Stimulated activated CD8-positive, alpha-beta memory T cell treated with anti-CD3 and anti-CD28 coated beads, Interleukin-4, amount 100 ng/mL, for 1 hour (primary cell): ENCODE measurements at places on chromosomes 7 and 10.

- no peak for DNase-seq
These were observed 362.9 kb upstream of the NFE2L3 start for GRCh38 chr7:25788961-25789620.

- no peak for DNase-seq
These were observed 1.7 kb upstream of the CXCL12 start for GRCh38 chr10:44386546-44387052.

DNA sequence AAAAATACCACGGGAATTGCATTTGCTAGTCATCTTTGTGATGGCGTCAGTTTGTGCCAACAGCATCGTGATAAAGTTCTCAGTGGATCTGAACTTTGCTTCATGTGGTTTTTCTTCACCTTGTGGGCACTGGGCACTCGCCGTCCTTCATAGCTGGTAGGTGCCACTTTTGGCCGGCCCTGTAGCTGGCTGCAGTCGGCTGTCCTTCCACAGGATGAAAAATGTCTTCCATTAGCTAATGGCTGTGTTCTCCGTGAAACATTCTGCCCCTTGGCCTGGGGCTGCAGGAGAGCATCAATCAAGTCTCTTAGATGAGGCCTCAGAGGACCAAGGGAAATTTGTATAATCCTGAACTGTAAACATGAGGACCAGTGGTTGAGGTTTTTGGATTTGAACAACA is 145.3 kb downstream of the DYNC1I1 start:
- no peak for DNase-seq

GRCh38 chr7:29490094-29490607 is 73.5 kb upstream of the PRR15 start:
- DNase-seq, result no peak

GRCh38 chr7:134742688-134743350 is 36.6 kb upstream of the CALD1 start:
- DNase-seq, result no peak

GRCh38 chr10:86793696-86794095 is 37.3 kb downstream of the BMPR1A start:
- DNase-seq, result no peak

GRCh38 chr10:24277771-24278170 is 68.8 kb downstream of the KIAA1217 start:
- DNase-seq, result no peak

- DNase-seq, result no peak
These were observed 161.4 kb downstream of the RAPGEF5 start for GRCh38 chr7:22195397-22196172.

- DNase-seq, result no peak
These were observed 43.0 kb upstream of the DLX6 start for GRCh38 chr7:96962221-96962885.

- no peak for DNase-seq
These were observed 185.3 kb downstream of the WDR11 start for GRCh38 chr10:121036431-121036830.

- no peak for DNase-seq
These were observed 260.5 kb upstream of the CACNA2D1 start for GRCh38 chr7:82704121-82704520.

DNA sequence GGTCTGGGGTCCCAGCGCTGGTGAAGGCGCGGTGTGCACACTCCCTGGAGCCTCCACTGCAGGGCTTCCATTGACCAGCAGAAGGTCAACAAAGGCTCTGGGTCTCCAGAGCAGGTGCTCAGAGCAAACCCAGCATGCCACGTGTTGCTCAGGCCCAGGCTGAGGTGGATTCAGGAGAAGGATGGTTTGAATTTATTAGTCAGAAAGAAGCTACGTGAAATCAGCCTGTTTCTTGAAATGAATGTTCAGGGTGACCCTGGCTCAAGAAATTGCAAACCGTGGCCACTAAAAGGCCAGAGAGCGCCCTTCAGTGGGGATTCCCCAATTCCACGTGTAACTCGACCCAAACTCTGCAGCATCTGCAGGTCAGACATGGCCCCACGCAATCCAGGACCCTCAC is 82.7 kb upstream of the PFKP start:
- no peak for DNase-seq

GRCh38 chr10:113357681-113358300 is 195.1 kb upstream of the HABP2 start:
- no peak for DNase-seq

DNA sequence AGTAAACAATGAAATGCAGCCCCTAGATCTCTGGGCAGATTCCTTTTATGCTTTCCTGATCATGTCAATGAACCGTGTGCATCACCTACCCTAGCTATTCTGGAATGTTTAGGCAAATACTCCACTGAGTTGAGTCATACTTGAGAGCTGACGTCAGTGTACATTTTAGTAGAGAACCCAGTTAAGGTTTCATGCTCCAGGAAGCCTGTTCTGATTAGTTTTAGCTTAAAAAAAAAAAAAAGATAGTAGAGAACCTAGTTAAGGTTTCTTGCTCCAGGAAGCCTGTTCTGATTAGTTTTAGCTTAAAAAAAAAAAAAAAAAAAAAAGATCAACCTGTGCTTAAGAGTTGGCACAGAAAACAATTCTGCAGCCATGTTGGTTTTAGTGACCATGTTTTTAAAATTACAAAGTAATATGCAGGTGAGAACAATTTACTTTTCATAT is 3.7 kb upstream of the MCU start:
- no peak for DNase-seq

- DNase-seq, result no peak
These were observed 159.6 kb upstream of the SLC26A5 start for GRCh38 chr7:103605640-103606039.

- DNase-seq, result no peak
These were observed 43.2 kb upstream of the GDF10 start for GRCh38 chr10:47256751-47257336.

DNA sequence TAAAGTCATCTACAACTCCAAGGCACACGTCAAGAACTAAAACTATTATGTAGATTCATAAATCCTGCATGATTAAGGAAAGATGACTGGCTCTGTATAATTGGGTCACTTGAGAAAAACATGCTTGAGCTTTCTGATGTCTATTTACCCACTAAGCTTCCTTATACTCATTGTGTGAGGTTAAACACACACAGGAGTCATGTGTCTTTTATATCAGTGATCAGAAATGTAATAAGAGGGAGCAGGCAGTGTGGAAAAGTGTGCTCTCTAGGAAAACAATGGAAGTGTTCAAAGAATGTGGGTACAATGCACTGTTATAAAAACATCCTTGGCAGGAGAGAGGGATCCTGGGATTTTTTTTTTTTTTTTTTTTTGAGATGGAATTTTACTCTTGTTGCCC is 108.6 kb upstream of the ARID5B start:
- no peak for DNase-seq

DNA sequence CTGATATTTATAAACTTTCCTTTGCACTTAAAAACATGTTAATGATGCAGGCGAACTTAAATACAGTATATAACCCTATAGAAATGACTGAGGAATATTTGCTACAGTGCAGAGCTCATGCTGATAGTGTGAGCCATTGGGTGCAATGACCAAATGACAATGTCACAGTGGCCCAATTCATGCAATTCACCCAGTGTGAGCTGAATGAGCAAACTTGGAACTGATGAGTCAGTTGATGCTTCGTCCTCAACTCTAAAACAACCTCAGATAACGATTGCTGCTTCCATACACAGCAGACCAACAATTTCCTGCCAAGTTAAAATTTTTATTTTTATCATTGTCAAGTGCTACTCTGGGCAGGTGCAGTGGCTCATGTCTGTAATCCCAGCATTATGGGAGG is 12.1 kb upstream of the ZC3HAV1L start:
- DNase-seq, result no peak

GRCh38 chr10:43121444-43121843 is 16.8 kb upstream of the CSGALNACT2 start:
- no peak for DNase-seq

GRCh38 chr7:123724817-123725253 is 24.0 kb downstream of the WASL start:
- no peak for DNase-seq

GRCh38 chr7:79598351-79598750 is 144.9 kb upstream of the MAGI2 start:
- no peak for DNase-seq

DNA sequence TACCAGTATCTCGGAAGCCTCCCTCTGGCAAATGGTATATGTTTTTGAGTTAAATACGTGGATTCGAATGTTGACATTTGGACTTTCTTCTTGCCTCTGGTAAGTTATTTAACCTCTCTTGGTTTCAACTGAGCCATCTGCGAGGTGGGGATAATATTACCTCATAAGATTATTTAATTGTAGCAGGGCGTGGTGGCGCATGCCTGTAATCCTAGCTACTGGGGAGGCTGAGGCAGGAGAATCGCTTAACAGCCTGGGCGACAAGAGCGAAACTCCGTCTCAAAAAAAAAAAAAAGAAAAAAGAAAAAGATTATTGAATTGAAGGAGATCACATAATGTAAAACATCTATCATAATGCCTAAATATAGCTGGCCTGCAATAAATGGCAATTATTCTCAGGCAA is 396 bp upstream of the TAF5 start:
- no peak for DNase-seq

DNA sequence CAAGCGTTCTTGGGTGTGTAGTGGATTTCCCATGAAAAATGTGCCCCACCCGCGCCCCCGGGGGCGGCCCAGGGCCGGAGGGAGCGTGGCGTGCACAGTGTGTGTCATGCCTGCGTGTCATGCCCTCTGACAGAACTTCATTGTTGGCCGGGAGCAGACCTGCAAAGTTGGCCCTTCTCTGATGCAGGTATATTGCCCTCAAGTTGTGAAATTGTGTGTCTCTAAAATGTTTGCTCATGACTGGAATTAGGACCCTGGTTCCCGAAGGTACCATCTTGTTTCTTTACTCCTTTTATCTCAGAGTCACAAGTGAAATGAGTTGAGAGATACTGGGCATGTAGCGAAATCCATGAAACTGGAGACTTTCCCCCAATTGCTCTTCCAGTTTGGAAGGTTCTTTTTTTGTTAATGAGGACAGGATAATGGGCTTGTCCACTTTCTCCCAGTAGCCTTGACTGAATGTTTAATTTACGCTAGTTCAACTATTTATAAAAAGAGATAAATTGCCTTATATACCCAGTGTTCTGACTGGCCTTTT is 26.2 kb downstream of the ADK start:
- no peak for DNase-seq

DNA sequence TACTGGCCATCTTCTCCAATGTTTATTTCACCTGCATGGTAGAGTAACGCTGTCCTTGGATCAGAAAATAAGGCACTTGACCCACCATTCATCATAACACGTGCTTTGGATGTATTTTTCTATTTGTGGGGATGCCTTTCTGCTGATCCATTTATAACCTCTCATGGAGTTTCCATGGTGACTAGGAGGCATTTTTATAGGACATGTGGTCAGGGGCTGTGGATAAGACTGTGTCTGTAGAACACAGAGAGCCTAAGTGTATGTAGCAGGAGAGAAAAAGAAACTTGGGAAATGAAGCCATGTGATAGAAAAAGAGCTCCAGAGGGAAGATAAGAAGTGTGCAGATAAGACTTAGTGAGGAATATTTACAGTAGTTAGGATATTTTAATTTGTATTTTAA is 184.2 kb downstream of the POU6F2 start:
- DNase-seq, result no peak

DNA sequence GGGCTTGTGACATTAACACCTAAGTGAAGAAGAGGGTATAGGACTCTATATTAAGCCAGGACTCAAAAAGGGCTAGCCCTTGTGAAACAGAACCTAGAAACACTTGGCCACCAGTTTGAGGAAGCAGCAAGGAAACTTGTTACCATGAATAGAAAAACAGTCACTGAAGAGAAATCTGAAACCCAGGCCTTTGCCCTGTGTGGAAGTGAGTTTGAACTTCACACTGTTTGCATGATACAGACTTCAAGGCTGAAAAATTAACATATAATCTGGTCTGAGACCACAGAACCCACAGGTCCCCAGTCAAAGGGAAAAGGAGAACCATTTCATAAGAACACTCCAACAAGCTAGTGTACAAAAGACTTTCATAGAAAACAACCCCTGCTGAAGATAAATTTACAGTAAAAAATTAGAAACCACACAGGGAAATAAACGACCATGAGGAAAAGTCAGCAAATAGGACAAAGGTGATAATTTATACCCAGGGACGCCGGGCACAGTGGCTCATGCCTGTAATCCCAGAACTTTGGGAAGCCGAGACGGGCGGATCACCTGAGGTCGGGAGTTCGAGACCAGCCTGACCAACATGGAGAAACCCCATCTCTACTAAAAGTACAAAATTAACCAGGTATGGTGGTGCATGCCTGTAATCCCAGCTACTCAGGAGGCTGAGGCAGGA is 76.1 kb downstream of the SKIDA1 start:
- DNase-seq, result no peak

DNA sequence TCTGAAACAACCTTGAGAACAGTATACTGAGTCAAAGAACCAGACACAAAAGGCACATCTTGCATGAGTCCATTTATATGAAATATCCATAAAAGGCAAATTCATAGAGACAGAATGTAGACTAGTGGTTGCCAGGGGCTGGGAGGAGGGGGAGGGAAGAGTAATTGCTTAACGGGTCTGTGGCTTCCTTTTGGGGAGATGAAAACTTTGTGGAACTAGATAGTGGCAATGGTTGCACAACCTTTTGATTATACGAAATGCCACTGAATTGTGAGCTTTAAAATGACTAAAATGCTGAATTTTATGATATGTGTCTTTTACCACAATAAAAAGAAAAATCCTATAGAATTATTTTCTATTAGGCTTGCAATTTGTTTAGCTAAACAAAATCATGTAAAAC is 16.8 kb downstream of the ADRB1 start:
- no peak for DNase-seq

- no peak for DNase-seq
These were observed 101.8 kb upstream of the KMT2C start for GRCh38 chr7:152537639-152538038.

GRCh38 chr7:2605608-2606538 is 25.9 kb upstream of the TTYH3 start:
- no peak for DNase-seq

DNA sequence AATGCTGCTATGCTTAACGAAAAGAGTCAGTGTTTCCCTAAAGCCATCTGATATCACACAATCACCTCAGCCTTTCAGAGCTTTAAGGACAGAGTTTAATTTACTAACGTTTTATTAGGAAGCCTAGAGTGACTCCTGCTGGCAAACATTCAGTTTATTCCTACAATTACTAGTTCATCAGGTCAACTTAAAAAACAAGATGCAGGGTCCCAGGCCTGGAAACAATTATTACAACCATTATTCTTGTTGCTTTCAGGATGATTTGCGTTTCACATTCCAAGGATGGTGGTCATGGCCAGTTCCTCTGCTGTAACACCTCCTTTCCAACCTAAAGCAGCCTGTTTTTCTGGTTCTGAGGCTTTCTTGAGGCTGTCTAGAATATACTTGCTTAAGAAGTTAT is 1.5 kb upstream of the FAM53B start:
- no peak for DNase-seq

DNA sequence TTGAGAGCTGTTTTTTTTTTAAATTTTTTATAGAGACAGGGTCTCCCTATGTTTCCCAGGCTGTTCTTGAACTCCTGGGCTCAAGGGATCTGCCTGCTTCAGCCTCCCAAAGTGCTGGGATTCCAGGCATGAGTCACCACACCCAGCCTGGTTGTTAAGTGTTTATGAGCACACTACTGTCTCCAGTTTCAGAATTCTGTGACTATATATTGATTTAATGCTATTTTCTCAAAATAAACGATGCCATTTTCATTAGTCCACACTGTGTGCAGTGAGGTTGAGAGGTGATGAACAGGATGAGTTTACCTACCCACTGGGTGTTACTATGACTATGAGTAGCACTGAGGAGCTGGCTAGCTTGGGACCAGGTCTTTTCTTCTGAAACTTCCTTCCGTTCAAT is 110.9 kb upstream of the FAM180A start:
- no peak for DNase-seq

- no peak for DNase-seq
These were observed 3.2 kb upstream of the TMEM273 start for GRCh38 chr10:49191349-49191748.

GRCh38 chr10:71774916-71775702 is 1.8 kb upstream of the VSIR start:
- DNase-seq, result no peak
